ENCODE measurements at places on chromosomes 7 and 10.

- DNase-seq, result no peak
These were observed 20.4 kb upstream of the ZNF488 start for GRCh38 chr10:47404446-47404845.

GRCh38 chr7:30996256-30996655 lies 32.5 kb downstream of the GHRHR start:
- no peak for DNase-seq

DNA sequence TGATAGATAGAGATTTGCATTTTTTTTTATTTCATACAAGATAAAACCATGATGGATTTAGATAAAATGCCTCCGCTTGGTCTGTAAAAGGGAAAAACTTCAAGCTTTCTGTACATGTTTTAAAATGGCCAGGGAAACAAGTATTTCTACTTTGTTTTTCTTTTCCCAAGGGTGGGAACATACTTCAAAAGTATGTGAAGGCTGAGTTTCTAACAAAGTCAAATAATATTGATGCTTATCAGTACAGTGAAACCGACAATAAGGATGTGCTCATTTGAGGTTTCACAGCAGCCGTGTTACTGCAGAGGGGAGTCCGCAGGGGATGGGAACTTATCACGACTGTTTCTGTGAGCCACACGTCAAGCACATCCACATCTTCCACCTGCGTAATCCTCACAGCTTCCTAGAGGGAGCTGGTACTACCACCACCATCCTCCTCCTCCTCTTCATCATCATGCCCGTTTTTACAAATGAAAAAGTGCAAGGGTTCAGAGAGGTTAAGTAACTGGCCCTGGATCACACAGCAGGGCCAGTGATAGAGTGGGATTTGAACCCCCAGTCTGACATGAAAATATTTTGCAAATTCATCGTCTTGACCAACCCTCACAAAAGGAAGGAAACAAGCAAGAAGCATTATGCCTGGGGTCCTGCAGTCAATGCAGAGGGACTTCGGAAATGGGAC lies 94.3 kb downstream of the GPR26 start:
- no peak for DNase-seq

DNA sequence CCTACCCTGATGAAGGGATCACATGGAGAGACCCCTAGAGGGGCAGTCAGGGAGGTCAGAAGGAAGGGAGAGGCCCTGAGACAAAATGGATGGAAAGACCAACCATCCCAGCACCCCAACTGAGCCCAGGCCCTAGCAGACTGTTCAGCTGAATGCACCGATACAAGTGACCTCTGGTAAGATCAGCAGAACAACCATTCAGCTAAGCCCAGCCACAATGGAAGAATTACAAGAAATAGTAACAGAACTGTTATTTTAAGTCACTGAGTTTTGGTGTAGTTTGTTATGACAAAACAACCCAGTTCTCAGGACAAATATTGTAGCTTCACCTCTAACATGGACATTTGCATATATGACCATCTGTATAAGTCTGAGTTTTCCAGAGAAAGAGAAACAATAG lies 210.4 kb upstream of the SVIL start:
- DNase-seq, result no peak

- DNase-seq, result no peak
These were observed 240.5 kb downstream of the BBS9 start for GRCh38 chr7:33369888-33370287.

DNA sequence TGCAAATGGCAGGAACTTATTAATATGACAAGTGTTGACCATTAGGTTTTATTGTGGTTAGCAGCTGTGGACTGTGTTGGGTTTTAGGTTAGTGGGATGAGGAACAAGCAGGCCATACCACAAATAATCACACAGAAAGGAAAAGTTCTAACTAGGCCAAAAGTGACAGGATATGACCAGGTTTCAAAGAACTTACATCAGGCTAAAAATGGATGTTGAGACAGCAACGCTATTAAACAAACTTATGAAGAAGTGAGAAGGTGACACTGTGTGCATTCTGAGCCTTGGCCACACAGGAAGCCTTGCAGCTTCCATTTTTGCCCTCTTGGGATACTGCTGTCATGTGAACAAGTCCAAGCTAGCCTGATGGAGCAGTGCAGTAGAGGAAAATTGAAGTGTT lies 568.8 kb downstream of the HTR7 start:
- DNase-seq, result no peak

GRCh38 chr10:133375357-133376115 lies 2.4 kb upstream of the ECHS1 start:
- DNase-seq, result no peak

GRCh38 chr7:157485361-157485831 lies 148.6 kb downstream of the DNAJB6 start:
- no peak for DNase-seq

DNA sequence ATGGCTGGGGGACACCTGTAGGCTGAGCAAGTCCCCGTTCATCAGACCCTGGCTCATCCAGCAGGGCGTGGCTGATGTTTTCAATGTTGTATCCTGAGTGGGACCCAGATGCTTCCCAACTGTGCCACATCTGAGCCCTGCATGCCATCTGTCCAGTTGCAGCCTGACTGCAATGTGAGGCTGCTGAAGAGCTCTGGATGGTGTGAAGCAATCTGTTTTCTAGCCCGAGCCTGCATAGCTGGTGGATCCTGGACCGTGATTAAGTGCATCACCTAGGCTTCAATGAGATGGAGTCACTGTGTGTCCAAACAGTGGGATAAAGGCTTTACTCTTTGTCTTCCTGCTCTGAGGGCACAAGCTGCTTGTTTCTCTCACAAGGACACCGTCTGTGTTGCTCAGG lies 99.8 kb downstream of the TCF7L2 start:
- no peak for DNase-seq

Data from breast epithelium (tissue), 4 donors.